Activated naive CD4-positive, alpha-beta T cell treated with anti-CD3 and anti-CD28 coated beads, Interleukin-2, amount 50 U/mL, for 16 hours (primary cell): ENCODE measurements at places on chromosomes 13 and 19.
A peak's percentile ranks its signal among the peaks of the same experiment; 100 is the strongest.

GRCh38 chr13:31611214-31611613, 128.1 kb upstream of the RXFP2 start:
- DNase-seq = no peak

DNA sequence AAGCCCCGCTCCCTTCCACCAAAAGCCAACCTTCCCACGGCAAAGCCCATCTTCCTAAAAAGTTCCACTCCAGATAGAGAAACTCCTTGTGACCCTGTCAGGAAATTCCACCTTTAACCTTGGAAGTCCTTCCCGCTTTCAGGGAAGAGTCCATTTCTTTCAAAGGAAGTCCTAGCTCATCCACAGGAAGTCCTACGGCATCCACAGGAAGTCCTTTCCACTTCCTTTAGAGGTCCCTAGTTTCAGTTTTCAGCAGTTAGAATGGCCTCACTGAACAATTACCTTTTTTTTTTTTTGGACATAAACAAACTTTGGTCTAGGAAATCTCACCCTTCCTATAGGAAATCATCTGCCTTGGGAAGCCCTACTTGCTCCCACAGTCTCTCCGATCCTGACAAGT, 31.7 kb downstream of the TRPM4 start:
- no peak for DNase-seq

- DNase-seq = no peak
Measured at GRCh38 chr13:93220073-93220472, 6.5 kb upstream of the GPC6 start.

GRCh38 chr19:45049073-45049736, 10.4 kb downstream of the CLASRP start:
- no peak for DNase-seq

- no peak for DNase-seq
Measured at GRCh38 chr13:100540621-100541020, 48.0 kb downstream of the GGACT start.

DNA sequence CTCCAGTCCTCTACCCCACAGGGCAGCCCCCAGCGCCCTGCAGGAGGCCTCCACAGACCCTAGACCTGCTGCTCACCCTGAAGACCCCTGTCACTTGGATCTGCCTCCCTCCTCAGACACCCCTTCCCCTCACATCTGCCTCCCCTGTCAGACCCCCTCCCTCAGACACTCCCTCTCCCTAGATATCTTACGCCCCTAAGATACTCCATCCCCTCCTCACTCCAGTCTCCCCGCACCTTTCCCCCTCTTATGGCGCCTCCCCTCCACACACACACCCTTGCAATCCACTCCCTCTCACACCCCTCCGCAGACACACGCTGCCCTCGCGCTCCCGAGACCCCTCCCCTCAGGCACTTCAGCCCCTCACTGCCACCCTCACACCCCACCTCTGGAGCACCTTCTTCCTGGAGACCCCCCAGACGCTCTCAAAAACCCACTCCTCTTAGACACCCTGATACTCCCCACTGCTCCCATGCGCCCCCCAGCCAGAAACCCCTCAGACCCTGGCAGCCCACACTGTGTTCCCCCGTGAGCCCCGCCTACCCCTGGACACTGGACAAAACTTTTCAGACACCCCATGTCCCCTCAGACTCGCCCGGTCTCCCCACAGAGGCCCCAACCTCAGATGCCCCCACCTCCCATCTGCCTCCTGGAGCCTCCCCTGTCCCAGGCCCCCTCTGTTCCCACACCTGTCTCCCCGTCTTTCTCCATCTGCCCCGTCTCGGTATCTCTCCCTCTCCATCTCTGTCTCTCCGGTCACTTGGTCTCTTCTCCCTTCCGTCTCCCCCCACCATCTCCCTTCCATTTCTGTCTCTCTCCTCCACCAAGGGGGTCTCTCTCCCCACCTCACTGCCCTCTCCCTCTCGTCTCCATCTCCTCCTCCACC, 14.5 kb downstream of the ERFL start:
- no peak for DNase-seq

DNA sequence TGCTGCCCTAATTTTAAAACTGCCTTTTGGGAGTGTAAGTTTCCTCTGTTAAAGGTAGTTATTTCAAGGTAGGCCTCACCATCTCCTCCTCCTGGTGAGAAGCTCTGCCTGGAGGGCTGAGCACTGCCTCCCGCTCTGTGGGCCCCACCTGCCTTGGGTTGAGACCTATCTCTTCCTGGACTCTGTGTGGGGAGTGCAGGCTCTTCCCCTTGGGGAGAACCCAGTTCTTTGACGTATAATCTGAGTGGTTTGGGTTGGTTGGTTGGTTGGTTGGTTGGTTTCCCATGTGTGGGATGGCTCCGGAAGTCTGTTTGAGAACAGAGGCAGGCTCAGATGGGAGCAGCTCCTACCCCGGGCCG, 39.1 kb downstream of the ACTN4 start:
- no peak for DNase-seq

DNA sequence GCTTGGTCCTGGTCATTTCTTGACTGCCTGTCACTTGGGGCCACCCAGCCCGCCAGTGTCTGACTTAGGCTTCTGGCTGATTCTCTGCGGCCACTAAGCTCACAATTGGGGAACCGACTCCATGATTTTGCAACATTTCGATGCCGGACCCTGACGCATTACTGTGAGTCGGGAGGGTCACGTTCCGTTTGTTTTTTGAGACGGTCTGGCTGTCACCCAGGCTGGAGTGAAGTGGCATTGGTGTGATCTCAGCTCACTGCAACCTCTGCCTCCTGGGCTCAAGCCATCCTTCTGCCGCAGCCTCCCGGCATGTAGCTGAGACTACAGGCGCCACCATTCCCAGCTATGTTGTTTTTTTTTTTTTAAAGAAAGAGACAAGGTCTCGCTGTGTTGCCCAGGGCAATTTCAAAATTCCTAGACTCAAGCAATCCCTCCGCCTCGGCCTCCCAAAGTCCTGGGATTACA, 3.2 kb upstream of the ADAT3 start:
- DNase-seq = no peak

GRCh38 chr13:59178344-59178743, 985.4 kb downstream of the DIAPH3 start:
- DNase-seq = no peak

DNA sequence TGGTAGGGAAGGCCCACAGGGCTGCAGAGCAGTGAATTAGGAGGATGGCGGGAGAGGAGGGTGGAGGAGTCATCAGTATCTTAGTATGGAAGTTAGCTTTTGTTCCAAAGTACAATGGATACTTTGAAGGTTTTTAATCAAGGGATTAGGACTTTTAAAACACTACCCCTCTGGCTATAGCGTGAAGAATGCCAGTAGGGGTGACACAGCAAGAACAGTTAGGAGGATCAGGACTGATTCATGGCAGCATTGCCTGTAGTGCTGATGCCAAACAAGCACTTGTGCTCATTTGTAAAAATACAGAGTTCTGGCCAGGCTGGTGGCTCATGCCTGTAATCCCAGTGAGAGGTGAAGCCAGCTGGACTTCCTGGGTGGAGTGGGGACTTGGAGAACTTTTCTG, 46.2 kb downstream of the SKA3 start:
- DNase-seq = no peak

DNA sequence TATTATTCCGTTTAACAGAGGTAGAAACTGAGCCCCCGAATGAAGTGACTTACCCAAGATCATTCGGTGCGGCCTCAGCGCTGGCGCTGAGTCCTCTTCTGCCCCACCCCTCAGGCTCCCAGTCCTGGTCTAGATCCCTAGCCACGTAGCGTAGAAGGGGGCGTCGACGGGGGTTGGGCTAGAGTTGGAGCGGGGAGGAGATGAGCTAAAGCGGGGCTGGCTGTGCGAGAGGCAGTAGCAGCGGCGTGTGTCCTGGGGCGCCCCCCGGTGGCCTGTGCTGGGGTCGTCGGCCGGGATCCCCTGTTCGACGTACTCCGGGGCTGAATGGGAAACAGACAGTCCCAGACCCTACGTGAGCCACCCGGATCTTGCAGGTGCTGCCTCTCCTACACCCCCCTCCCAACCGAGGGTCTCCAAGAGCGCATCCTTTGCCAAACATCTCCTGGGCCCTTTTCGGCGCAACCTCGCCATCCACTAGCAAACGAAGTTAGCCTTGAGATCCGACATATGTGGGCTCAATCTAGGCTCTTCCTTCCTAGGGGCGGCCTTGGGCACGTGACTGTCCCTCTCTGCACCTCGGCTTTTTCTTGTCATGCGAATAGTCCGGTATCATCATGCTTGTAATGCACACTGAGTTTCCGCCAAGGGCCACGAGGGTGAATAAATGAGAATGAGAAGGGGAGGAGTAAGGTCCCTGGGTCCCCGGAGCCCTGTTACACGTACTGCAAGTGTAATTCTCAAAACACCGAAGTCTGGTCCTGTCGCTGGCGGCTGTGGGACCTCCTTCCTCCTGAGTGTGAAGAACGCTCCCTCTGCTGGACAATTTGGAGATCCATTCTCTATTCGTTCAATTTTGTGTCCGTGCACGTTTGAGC, 47.7 kb downstream of the CYP4F22 start:
- DNase-seq = peak; percentile 97

DNA sequence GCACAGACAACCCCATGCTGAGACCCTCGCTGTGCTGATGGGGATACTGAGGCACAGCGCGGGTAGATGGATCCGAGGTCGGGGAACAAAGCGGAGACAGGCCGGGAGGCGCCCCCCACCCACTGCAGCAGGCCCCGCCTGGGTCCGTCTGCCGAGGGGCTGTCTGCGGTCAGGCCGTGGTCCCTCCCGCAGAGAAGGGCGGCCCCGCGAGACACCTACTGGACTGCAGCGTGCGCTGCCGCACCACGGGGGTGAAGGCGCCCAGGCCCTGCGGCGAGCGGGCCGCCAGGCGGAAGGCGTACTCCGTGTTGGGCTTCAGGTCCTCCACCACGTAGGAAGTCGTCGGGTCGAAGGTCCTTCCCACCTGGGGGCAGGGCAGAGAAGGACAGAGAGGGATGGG, 101.9 kb downstream of the PTPRS start:
- no peak for DNase-seq

DNA sequence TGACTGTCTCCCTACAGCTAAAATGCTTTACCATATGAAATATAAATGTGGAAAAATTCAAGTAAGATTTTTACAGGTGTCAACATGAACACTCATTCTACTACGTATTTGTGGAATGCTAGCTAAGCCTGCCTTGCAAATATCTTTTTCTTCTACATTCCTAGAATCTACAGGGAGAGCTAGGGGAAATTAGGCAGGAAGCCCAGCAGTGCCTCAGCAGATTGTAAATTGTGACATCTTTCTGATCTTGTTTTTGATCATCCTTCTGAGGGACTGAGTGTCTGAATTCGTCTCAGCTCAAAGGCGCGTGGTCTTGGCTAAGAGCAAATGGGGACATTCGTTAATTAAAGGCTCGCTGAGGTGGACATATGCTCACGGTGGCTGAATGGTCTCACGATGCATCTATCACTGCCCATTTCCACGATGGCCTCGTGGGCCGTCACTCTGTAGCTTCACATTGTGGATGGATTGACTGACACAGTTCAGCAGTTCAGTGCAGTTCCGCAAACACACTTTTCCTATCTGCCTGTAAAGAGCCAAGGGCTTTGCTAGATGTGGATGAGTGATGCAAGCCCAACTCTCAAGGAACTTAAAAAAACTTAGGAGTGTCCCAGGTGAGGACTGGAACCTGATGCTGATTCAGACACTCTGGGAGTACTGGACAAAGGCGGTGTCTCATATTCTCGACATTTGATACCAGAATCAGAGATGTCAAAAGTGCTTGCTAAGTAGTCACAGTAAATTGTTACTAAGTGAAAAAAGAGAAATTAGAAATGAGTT, 562.5 kb downstream of the EFNB2 start:
- no peak for DNase-seq

- no peak for DNase-seq
Measured at GRCh38 chr13:30569901-30570576, 47.7 kb upstream of the USPL1 start.

- peak; percentile 86 for DNase-seq
Measured at GRCh38 chr19:18000915-18001776, 6.8 kb upstream of the ARRDC2 start.

DNA sequence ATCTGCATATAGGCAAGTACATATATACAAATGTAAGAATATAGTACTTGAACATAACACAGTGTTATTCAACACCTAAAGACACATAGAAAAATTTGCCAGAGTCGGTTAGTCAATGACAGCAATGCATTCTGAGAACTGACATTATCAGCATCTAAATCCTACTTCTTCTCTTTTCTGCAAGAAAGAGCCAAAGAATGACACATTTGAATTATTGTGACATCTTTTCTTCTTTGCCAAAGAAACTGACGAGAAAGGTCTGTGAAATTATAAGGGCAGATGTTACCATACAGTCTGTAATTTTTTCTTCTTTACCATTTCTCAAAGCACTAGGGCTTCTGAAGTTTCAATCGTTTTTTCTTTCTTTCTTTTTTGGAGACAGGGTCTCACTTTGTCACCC, 350.9 kb upstream of the NBEA start:
- no peak for DNase-seq

- no peak for DNase-seq
Measured at GRCh38 chr13:67554286-67554685, 324.1 kb upstream of the PCDH9 start.

DNA sequence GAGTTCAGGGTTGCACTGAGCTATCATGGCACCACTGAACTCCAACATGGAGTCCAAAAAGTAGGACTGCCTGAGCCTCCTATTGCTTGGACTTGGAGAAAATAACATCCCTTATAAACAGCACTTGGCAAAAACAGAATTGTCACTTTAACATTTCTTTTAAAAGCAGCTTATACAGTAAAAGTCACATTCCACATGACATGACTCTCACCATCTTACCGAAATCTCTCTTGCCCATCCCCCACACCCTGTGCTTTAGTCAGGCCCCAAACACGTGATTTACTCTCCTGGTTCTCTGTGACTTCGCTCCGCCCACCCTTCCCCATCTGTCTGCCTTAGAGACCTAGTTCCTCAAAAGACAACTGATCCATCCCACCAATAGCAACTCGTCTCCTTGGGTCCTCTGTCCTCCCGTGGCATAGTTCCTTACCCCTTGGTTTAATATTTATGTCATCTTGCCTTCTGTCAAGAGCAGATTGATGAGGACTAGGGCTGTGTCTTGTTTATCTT, 4.6 kb downstream of the SAFB start:
- DNase-seq = peak; percentile 29

GRCh38 chr19:54256250-54257115, 590 bp downstream of the LILRB5 start:
- no peak for DNase-seq

- no peak for DNase-seq
Measured at GRCh38 chr19:6109947-6110346, 353 bp downstream of the RFX2 start.
